ENCODE measurements at places on chromosomes 2 and 18.
A peak's percentile ranks its signal among the peaks of the same experiment; 100 is the strongest.

GRCh38 chr2:107737756-107738155, 88.9 kb upstream of the RGPD4 start:
- DNase-seq: no peak

GRCh38 chr18:63683152-63683551, 19.6 kb upstream of the SERPINB11 start:
- DNase-seq: peak; percentile 34

GRCh38 chr18:46366201-46366600, 262.0 kb downstream of the HAUS1 start:
- DNase-seq: no peak

DNA sequence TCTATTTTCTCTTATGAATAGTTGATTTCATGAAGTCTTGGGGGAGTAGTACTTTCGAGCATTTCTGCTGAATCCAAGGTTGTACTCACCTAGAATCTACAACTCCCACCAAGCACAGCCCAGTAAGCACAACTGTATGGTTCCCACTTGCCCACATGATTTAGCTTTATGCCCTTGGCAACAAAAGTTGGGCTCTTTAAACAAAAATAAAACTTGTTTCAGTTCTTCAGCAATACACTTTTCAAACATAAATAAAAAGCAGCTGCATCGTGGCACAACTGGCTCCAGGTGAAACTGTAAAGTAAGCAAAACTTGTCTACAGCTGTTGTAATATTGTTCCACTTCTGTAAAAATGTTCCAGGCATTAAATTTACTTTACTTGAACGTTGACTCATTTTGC, 99.8 kb upstream of the FSIP2 start:
- DNase-seq: no peak

DNA sequence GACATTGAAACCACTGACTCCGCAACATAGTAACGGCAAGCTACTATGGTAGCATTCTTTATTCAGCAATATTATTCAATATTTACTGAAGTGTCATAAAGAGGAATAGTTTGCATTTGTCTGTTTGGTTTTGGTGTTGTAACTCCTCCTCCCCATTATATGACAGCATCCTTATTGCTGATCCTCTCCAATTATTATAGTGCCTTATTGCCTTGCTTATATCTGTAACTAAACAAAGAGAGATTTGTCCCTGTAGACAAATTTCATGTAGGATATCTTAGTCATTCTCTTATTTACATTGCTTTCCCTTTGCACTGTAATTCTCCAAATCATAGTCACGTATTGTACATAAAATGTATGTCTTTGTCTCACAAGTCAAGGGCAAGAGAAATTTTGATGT, 1041.2 kb upstream of the ZEB2 start:
- DNase-seq: no peak

DNA sequence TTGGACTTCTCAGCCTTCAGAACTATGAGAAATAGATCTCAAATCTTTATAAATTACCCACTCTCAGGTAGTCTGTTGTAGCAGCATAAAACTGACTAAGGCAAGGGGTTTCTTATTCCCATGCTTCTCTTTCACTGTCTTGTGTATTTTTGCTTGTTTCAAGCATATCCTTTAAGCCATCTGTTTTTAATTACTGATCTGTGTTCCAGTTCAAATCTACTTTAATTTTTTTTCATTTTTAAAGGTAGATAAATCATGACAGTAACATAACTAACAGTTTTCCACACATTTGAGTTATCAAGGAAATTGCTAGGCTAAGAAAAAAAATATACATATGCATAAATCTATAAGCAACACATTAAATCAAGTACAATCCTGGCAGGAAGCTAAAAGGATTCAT, 317.9 kb upstream of the TNP1 start:
- DNase-seq: no peak

DNA sequence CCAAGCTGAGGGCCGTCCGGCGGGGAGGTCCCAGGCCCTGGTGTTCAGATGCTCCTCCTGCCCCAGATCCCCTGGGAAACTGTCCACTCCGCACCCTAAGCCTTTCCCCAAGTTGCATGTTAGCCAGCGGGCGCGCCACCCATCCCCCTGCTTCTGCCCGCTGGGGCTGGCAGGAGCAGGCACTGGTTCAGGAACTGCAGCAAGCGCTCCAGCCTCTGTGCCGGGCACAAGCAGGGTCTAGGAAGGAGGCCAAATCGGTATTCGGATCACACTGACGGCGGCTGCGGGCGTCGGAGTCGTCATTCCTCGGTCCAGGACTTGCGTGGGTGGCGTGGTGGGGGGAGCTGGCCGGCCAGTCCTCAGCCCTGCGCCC, 53.7 kb downstream of the FAM168B start:
- no peak for DNase-seq

DNA sequence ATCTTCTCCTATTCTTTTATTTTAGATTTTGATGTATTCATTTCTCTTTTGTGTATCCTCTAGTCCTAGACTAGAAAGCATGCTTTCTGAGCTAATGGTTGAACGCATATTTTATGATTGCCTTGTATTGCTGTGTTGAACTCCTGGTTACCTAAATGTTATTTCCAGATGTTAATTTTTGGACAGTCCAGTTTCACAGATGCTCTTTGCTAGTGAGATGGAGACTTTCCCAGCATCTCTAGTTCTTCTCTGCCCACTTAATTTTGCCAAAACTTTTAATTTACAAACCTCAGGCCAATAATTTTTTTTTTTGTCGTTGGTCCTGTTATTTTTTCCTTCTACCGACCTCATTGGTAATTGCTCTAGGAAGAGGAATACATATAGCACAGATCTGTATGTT, 153.2 kb downstream of the HAUS1 start:
- no peak for DNase-seq

GRCh38 chr2:188878716-188879115, 95.5 kb upstream of the COL3A1 start:
- no peak for DNase-seq

DNA sequence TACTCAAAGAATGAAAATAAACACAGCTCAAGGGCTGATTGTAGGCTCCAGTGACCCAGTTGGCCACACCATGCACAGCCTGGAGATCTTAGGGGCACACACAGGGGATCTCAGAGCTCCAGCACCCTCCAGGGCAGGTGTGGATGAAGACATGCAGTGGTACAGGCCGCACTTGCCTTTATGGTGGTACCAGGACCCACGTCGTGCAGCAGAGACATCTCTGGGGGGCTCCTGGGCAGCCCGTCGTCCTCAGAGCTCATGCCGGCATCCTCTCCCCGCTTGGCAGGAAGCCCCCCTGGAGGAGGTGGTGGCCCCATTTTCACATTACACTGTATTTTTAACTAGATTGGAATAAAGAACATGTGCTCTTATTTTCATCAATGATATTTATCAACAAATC, 101.2 kb upstream of the MGAT4A start:
- DNase-seq: no peak

DNA sequence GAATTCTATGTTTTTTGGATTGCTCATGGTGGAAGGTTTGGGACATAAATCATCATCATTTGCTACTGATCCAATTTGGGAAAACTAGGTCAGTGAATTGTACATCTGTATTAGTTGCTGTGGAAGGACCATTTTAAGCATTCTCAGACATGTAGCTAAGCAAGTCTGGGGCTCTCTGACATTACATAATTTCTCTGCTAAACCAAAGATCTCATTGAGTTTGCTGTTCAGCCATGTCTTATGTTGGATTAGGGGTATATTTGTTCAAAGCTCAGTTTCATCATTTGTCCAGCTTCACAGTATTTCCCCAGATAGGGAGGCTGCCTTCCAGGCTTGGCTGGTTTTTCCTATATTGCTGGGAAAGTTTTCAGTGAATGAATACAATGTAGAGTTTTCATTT, 399.7 kb downstream of the MTX2 start:
- no peak for DNase-seq

DNA sequence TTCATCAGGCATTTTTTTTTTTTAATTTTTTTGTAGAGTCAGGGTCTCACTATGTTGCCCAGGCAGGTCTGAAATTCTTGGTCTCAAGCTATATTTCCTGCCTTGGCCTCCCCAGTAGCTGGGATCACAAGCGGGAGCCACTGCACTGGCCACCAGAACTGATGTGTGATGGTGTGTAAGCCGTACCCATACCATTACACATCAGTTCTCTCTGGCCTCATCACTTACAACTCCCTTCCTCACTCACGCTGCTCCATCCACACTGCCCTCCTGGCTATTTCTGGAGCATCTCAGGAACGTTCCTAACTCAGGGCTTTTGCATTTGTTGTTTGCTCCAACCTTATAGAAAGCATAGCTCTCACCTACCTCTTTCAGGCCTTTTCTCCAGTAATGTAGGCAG, 834.5 kb upstream of the ID2 start:
- no peak for DNase-seq

DNA sequence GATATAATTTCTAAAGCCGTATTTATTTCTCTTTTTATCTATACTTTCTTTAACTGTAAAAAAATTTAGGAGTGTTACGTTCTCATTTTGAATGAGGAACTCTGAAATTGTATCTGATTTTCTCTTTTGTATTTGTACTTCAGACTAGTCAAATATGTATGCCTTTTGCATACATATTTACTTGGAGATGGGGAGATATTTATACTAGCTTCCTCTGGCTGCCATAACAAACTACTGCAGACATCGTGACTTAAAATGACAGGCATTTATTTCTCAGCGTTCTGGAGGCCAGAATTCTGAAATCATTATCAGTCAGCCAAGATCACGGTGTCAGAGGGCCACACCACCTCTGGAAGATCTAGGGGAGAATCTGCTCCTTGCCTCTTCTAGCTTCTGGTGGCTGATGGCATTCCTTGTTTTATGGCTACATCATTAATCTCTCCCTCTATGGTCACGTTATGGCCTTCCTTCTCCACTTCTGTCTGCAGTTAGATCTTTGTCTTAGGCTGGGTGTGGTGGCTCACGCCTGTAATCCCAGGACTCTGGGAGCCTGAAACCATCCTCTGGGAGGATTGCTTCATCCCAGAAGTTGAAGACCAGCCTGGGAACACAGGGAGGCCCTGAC, 8.2 kb downstream of the LCLAT1 start:
- DNase-seq: no peak

- DNase-seq: peak; percentile 78
Observed at GRCh38 chr2:29033172-29033571, 41.2 kb downstream of the PCARE start.

DNA sequence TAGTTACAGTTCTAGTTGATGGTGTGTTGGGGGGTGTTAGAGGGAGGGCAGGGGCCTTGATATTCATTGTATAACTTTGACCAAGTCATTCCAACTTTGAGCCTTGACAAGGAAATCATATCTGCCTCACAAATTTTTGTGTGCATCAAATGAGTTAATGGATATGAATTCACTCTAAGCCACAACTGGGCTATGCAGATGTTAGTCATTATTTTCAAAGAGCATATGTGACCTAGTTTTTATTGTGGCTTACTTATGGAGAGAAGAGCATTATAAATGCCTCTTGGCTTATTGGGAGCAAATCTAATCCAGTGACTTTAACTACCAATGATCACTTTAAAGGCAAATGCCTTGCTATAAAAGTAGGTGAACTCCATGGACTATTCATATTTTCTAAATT, 250.2 kb downstream of the LPIN1 start:
- DNase-seq: no peak

DNA sequence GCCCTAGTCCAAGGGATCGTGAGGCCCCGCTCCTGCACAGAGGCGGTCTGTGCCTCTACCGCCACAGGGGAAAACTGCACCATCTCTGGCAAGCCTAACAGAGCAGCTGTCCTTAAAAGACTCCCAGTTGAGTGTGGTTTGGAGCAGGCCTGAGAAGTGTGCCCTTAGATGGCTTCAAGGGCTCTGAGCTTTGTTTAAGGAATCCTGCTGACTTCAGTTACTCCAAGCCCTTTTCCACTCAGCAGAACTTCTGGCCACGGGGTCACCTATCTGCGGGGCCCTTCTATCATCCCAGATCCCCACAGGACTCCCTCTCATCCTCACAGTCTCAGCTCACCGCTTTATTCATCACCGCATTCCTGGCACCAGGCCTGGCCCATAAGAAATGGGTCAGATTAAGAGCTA, 131.5 kb downstream of the CCDC74A start:
- DNase-seq: no peak

DNA sequence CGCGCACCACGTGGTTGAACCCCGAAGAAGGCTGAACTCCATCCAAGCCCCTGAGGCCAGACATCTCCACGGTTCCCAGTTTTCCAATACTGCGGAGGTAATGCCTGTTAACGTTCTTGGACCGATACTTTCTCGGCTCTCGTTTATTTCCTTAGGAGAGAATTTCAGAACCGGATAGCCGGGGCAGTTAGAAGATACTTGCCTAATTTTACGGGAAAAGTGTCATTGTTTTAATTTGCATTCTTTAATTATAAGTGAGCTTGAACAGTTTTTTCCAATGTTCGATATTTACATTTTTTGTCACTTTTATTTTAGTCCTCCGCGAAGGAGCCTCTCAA, 10.2 kb upstream of the KCNG2 start:
- DNase-seq: no peak

DNA sequence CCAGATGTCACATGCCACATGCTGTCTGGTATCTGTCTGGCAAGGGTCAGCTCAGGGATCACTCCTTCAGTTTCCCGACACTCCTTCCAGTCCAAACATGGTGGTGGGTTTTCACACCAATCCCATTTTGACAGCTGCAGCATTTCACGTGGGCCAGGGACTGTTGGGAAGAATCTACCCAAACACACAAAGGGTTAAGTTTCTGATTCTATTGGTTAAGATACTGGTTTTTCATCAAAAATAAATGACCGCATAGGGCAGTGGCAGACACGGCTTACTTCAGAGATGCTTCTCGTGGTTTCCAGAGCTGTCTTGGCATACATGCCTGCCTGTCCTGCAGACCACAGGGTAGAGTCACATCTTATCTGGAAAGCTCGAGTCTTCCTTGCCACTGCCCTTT, 79.7 kb downstream of the PSMG2 start:
- no peak for DNase-seq

GRCh38 chr2:39719317-39719716, 53.6 kb downstream of the TMEM178A start:
- no peak for DNase-seq

DNA sequence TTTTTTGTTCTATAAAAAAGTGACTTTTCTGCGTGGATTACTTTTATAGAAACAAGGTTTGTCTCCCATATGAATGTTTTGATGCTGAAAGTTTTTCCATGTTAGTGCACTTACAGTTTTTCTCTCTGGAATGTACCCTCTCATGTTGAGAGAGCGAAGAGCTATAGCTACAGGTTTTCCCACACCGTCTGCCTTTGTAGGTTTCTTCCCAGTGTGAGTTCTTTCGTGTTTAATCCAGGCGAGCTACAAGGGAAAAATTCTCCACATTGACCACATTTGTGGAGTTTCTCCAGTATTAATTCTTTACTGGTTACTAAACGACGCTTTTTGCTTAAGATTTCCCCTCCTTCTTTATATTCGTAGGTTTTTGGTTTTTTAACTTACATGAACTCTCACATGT, 85.1 kb downstream of the ACSL3 start:
- no peak for DNase-seq

- DNase-seq: no peak
Observed at GRCh38 chr2:161355983-161356382, 47.8 kb downstream of the PSMD14 start.

DNA sequence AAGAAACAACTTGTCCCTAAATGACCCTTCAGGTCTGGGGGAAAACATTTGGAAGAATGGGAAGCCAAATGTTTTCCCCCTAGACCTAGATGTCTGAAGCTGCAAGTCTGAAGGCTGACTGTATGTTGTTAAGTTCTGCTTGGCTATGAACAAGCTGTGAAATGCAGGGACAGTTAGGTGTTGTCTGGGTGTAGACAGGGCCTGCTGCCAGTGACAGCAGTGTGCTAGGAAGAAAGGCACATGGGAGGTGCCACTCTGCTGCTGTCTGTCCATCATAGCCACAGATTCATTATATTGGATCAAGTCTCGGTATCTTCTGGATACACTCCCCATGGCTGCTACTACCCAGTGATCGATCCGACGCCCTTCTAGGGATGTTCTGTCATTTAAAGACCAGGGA, 265.9 kb upstream of the PXDN start:
- DNase-seq: no peak

- DNase-seq: no peak
Observed at GRCh38 chr18:76886112-76886511, 63.8 kb downstream of the ZNF236 start.

Measured in Caco-2 (cell line).